ENCODE measurements at places on chromosomes 7 and 10.
A peak's percentile ranks its signal among the peaks of the same experiment; 100 is the strongest.

GRCh38 chr7:110442381-110442837, 648.5 kb upstream of the LRRN3 start:
- peak; percentile 36 for DNase-seq

DNA sequence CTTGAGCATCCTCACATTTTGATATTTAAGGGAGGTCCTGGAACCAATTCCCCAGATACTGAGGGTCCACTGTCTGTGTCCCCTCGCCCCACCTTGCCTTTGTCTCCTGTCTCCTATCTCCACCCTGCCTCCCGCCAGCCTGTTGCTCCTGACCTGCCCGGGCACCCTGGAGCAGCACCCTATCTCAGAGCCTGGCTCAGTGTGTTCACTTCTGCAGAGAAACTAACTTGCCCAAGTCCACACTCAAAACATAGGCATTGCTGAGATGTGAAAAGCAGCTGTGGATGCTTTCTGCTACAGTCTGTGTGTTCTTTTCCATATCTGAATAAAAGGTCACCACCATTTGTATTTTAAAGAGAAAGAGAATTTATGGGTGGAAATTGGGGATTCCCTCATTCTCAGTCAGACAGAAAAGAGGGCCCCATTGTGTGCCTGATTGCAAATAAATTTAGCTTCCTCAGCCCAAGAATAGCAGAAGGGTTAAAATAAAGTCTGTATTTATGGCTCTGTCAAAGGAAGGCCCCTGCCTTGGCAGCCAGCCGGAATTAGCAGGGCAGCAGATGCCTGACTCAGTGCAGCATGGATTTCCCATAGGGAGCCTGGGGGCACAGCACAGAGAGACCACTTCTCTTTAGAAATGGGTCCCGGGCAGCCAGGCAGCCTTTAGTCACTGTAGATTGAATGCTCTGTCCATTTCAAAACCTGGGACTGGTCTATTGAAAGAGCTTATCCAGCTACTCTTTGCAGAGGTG, 161.3 kb downstream of the EGFR start:
- DNase-seq: no peak

- DNase-seq: no peak
Measured at GRCh38 chr10:31133251-31133791, 101.7 kb upstream of the ZNF438 start.

GRCh38 chr7:151172273-151173141, 5.0 kb upstream of the GBX1 start:
- DNase-seq: peak; percentile 86

DNA sequence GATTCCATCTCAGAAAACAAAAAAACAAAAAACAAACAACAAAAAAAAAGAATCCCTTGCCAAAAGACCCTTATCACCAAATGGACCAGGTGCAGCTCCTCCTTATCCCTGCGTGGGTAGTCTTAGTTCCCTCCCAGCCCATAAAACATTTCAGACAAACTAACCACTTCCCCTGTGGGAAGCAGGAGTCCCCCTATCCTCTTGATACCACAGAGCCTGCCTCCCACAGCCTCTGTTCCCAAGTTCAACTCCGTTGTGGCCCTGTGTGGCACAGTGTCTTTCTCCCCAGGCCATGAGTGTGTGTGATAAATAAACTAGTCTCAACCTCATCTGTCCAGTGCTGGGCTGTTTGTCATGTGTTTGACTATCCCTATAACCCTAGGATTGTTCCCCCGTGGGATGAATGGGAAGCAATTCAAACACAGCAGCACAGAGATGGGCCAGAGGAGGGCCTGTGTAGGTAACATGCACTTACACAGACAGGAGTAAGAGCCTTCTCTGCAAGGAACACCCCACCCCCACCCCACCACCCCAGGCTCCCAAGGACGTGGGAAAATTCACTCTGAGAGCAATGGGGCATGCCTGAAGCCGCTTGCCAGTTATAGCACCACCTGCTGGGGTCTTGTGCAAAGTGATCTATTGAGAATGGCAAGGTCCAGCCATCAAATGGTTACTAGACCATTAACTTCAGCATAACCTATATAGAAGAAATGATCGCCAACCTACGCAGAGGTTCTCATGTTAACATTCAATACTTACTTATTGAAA, 147.1 kb upstream of the GHITM start:
- peak; percentile 43 for DNase-seq

GRCh38 chr10:69073736-69074364, 14.1 kb upstream of the SRGN start:
- no peak for DNase-seq

DNA sequence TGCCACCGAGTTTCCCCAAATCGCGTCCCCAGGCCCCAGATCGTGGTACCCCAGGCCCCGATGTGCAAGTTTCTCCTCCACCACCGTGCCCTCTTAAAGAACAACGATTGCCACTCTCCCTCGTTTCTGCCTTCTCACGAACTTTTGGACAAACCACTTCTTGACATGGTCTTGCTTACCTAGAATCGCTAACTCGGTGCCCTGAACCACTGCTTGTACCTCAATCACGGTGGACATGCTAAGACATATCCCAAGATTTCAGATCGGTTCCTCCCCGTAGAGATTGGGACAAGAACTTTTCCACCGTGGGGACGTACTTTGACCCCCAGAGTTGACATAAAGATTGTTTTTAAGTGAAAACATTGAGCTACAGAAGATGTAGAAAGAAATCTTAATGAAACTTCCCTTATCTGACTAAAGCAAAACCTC, 477 bp upstream of the ZC3HAV1 start:
- no peak for DNase-seq

DNA sequence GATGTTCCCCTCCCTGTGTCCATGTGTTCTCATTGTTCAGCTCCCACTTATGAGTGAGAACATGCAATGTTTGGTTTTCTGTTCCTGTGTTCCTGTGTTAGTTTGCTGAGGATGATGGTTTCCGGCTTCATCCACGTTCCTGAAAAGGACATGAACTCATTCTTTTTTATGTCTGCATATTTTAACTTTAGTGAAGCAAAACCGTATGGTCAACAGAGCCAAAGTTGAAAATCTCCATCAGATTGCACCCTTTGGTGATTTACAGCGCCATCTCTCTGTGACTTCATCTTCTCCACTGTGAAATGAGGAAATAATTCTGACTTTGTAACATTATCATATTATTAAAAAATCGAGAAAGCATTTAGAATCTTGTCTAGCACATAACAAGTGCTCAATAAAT, 132.3 kb upstream of the PLXDC2 start:
- DNase-seq: no peak

- no peak for DNase-seq
Measured at GRCh38 chr7:33845991-33846509, 59.3 kb upstream of the BMPER start.

GRCh38 chr10:111879969-111880368, 303.6 kb downstream of the GPAM start:
- no peak for DNase-seq

DNA sequence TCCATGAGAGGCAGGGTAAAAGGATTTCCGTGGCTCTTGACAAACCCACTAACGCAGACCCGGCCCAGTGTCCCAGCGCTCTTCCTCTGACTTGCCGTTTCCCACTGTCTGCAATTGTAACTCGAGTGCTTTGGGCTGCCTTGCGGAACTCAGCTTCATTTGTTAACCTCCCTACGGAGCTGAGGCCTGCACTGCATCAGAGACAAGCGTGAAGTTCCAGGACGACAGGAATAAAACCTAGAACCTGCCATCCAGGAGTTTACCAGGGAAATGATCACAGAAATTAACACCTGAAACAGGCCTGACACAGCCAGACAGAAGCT, 76.2 kb downstream of the SFMBT2 start:
- DNase-seq: no peak

GRCh38 chr10:17049195-17049594, 80.4 kb downstream of the CUBN start:
- DNase-seq: no peak

- peak; percentile 2 for DNase-seq
Measured at GRCh38 chr7:81684514-81685269, 85.2 kb downstream of the HGF start.

DNA sequence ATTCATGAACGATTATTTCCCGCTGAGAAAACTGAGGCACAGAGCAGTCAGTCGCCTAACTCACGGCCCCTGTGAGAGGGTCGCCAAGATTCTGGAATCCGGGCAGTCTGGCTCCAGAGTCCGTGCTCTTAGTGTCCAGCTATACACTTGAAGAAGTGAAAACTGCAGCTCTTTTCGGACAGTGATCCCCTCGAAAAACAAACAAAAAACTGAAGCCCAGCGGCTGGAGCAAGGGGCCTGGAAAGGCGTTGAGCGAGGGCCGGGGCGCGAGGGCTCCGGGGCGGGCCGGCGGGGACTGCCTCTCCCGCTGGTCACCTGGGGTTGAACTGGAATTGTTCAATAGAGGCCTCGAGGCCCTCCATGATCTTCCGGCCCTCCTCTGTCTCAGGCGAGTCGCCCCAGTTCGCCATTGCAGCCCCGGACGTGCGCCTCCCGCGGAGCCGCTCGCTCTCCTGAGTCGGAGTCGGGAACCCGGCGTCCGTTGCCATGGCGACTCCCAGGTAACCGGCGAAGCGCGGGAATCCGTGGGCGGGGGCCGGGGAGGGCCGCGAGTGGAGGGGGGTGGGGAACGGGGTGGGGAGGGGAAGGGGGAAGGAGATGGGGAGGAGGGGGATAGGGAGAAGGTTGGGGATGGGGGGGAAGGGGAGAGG, 881 bp downstream of the C10orf67 start:
- peak; percentile 80 for DNase-seq

DNA sequence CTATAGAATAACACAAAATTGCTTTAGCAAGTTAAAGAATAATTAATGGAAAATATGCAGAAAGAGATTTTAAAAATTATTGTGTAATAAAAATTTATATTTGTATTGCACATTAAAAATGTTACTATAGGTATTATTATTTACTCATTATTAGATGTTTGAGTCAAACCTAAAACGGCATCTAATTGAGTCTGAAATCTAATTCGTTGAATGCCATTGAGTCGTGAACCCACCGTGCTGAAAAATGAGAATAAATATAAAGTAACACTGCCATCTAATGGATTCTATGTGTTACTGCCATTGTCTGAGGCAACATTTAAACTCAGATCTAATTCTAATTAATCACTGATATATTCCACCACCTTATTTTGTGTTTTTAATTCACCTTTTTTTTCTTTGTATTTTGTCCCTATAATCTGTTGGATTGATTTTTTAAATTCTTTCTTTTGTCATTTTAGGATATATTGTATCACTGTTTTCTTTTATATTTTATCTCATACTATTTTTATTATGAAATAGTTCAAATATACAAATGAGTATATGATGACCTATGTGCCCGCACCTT, 62.2 kb downstream of the SAMD9 start:
- no peak for DNase-seq

DNA sequence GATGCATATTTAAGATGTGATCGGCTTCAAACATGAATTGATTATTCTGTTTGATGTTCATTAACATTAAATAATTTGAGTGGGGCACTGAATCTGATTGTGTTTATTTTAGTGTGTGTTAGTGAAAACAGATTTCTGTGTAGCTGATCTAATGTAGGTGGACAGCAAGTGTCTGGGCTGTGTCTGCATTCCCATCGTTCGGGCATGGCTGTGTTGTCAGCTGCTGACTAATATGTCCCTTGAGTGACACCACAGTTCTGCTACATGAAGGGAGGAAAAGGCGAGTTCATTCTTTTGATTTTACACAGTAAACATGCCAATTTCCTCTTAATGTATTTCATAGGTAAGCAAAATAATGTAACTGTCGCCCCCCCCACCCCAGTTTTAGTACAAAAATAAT, 203.0 kb downstream of the CNTNAP2 start:
- no peak for DNase-seq

DNA sequence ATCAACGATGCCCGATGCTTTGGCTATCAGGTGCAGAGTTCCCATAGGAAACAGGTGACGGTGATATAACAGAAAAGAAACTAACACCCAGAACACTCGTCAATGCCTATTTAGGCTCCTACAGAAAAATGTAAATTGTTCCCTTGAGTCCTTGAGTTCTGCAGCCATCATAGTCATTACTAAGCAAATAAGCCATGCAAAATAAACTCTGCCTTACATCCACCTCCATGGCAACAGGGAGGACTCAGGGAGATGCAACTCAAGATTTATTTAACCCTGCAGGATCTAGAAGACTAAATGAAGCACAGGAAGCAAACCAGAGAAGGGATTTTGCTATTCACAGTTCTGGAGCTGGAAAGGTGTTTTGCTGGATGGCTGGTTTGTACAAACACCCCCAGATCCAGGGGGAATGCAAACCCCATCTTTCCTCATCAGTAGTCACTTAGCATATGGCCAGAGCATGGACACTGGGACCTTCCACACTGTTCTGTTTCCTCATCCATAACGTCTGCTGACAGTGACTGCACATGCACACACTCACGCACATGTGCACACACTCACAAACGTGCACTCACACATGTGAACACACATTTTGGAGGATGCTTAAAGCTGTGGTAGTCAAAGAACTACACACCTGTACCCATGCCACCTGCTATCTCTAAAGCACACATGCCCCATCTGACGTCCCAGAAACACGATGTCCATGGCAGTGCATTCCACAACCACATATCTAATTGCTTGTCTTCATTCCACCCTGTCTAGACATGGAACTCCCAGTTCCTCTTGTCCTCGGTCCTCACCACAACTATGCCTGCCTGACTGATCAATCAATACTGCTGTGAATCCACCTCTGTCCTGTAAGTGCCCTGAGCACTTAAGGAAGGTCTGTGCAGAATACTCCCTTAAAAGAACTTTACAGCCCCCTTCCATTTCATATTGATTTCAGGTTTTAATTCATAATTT, 178.2 kb downstream of the COBL start:
- no peak for DNase-seq

DNA sequence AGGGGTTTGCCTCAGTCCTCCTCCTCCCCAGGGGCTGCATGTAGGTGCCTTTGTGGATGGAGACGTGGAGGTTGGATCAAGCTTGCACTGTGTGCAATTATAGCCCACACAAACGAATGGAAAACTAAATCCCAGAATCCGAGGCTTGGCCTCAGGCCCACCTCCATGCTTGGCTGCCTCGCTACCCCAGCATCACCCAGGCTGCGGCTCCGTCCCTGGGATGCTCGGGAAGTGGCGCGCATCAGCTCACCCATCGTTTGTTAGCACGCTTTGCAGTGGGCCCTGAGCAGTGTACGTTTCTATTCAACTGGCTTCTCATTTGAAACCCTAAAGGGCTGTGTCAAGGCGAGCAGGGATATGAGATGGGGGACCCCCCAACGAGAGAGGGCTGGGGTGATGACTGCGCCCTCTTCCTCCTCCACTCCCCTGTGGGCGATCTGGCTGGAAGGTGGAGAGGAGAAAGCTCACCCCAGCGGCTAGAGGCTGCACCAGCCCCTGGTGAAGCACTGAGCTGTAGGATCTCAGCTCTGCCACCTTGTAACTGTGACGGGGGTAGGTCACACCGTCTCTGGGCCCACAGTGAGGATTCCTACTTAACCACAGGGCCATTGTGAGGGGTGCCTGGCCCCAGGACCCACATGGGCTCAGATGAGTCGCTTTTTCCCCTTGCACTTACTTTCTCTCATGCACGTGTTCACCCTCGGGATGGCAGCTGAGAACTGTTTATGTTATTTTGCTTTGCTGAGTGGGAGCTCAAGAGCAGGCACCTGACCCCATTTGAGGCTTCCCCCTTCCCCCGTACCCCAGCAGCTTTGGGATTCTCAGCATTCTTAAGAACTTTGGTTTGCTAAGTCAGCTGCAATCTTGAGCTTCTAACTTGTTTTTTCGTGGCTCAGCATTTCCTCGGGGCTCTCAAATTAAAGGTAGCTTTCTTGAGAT, 12.7 kb upstream of the BTBD16 start:
- DNase-seq: no peak
